NCI-H748 treated with DMSO at 0.1 percent for 48 hours (cell line): ENCODE measurements at places on chromosomes 1 and 21.

DNA sequence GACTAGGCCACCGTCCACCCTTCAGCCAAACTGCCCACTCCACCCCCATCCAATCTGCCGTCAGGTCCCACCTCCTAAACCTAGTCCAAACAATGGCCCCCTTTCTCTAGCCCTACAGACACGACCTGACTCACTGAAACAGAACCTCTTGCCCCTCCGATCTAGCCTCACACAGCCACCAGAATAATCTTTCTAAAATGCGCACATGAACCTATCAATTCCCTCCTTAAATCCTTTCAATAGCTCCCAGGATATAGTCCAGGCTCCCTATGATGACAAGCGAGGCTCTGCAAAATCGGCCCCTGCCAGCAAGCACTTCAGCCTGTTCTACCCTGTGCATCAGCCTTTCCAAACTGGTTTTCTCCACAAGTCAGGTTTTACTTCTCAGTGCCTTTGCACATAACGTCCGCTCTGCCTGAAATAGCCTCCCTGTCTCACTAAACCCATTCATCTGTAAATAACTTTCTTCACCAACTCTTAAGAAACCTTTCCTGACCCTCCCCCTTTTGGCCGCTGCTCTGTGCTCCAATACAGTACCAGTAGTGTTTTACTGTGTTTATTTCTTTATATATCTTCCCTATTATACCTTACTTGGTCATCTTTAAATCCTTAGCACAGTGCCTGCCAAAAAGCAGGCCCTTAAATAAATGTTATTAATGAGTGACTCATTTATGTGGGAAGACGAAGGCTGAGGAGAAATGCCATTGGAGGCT, 9.0 kb upstream of the CDC20 start:
- DNase-seq, result no peak

- no peak for DNase-seq
Measured at GRCh38 chr1:201119206-201120197, 7.3 kb upstream of the CACNA1S start.

DNA sequence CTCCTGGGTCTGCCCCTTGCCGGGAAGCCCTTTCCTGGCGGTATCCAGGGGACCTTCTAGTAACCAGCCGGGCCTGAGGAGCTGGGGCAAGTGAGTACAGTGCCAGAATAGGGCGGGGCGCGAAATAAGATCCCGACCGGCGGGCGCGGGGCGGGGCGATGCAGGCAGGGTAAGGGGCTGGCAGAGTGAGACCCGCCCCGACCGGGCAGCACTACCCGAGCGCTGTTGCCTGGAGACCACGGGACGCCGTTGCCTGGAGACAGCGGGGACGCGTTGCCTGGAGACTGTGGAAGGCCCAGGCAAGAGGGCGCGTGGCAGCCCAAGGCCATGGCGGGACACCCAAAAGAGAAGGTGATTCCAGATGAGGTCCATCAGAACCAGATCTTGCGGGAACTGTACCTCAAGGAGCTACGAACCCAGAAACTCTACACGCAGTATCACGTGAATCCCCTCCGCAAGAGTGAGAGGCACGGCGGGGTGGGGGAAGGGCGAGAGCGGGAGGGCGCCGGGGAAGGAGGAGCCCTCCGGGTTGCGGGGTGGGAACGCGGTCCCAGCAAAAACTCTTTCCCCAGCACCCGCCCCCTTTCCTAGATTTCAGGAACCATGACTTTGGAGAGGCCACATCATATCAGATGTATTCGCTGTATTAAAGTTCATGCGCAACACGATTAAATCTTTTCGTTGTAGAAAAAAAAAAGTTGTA, 24.3 kb downstream of the EBNA1BP2 start:
- peak; percentile 100 for DNase-seq

DNA sequence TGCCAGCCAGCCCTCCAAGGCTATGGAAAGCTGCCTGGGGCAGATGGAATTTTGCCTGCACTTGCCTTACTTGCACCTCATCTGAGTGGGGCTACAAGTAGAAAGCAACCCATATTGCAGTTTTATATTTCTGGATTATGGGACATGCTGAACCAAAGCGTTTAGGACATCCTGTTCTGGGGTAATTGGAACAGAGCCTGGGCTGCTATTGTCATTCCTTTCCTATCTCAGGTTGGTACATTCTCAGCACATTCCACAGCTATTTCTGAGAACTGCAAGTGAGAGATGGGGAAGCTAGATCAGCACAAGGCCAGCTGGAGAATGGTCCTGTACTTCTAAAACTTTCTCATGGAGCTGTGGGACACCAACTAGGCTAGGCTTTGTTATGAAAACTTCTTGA, 713.8 kb downstream of the KCNT2 start:
- no peak for DNase-seq

DNA sequence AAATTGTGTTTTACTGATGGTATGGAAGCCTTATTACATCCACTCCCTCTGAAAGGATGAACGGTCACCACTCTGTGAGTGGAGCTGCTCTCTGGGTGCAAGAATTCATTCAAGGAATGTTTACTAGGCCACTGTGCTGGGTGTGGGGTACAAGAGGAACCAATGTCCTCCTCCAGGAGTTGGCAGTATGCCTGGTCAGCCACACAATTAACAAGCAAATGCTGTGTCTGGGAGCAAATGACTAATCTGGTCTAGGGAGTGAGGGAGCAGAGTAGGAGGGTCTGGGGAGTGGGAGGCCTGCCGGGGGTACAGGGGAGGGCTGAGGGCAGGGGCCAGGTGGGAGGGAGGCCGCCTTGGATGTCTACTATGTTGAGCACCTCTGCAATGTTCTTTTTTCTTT, 27.2 kb upstream of the TDRD10 start:
- no peak for DNase-seq

DNA sequence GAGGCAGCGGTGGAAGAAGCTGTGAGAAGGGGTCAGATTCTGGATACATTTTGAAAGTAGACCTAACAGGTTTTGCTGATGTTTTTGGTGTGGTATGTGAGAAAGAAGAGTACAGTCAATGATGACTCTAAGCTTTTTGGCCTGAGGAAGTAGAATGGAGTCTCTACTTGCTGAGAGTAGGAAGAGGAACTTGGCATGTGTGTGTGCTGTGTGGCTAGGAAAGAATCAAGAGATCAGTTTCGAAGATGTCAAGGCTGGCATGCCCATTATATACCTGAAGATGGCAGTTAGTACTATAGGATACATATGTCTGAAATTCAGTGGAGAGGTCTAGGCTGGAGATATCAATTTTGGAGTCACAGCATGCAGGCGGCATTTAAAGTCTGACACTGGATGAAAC, 64.4 kb downstream of the MAB21L3 start:
- no peak for DNase-seq

DNA sequence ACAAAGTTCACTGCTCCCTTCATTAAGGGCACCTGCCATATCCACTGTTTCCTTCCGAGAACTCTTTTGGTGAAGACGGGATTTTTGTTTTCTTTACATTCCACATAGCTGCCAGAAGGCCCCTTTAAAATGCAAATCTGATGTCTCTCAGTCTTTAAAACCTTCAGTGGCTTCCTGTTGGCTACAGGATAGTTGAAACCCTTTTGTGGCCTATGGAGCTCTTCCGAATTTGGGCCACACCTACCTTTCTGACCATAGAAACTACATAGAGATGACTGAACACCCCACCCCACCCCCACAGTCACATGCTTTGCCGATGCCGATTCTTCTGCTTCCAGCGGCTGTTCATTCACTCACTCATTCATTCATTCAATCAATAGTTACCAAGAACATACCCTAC, 502.6 kb downstream of the KIF26B start:
- DNase-seq, result no peak

GRCh38 chr1:11991969-11992676, 11.9 kb downstream of the MFN2 start:
- no peak for DNase-seq

DNA sequence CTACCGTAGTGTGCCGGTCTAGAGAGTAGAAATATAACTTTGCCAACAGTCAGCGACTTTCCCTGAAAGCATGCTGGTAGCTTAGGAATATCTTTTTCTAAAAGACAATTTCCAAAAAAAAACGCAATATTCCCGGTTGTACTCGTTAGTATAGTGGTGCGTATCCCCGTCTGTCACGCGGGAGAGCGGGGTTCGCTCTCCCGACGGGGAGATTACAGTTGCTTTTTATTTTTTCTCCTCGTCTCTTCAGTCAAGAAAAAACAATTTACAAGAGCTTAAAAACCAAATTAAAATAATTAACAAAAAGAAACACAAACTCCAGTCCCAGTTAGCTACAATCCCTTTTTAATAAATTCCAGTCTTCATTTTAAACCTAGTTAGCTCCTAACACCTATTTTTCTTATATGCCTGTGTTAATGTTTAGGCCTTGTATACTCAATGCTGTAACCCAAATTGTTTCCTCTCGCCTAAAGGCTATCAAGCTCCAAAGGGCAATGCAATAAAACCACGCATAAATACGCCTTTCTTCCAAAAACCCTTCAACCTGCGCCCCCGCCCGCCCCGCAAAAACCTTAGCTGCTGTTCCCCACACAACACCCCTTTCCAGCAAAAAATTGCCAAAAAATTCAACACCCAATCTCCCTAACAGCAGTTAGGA, 7.8 kb downstream of the HSPA6 start:
- no peak for DNase-seq

GRCh38 chr1:24728982-24729381, 16.3 kb upstream of the CLIC4 start:
- no peak for DNase-seq

- no peak for DNase-seq
Measured at GRCh38 chr1:167159782-167160181, 60.9 kb upstream of the POU2F1 start.
